ENCODE measurements at places on chromosomes 5 and 9.

DNA sequence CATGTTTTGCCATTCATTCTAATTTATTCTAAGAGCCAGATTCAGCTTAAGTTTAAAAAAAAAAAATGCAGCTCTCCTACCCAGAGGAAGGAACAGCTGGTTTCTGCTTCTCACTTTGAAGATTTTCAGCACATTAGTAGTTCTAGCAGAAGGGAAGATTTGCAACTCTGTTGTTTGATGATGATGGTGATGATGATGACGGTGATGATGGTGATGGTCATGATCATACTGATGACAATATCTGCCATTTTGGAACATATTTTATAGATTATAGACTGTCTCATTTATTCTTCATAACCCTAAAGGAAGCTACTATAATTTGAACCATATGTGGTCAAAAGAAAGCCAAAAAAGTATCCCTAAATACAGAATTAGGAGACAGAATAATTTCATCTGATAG, 7.9 kb upstream of the MED10 start:
- DNase-seq: no peak

GRCh38 chr5:130155345-130156011, 251.2 kb downstream of the CHSY3 start:
- no peak for DNase-seq

- no peak for DNase-seq
Measured at GRCh38 chr5:36156121-36156601, 4.2 kb downstream of the SKP2 start.

GRCh38 chr9:128629852-128630545, 26.6 kb downstream of the DYNC2I2 start:
- no peak for DNase-seq

GRCh38 chr9:90821697-90822096, 20.1 kb downstream of the SYK start:
- no peak for DNase-seq

GRCh38 chr5:79754865-79755555, 65.4 kb downstream of the CMYA5 start:
- DNase-seq: no peak

DNA sequence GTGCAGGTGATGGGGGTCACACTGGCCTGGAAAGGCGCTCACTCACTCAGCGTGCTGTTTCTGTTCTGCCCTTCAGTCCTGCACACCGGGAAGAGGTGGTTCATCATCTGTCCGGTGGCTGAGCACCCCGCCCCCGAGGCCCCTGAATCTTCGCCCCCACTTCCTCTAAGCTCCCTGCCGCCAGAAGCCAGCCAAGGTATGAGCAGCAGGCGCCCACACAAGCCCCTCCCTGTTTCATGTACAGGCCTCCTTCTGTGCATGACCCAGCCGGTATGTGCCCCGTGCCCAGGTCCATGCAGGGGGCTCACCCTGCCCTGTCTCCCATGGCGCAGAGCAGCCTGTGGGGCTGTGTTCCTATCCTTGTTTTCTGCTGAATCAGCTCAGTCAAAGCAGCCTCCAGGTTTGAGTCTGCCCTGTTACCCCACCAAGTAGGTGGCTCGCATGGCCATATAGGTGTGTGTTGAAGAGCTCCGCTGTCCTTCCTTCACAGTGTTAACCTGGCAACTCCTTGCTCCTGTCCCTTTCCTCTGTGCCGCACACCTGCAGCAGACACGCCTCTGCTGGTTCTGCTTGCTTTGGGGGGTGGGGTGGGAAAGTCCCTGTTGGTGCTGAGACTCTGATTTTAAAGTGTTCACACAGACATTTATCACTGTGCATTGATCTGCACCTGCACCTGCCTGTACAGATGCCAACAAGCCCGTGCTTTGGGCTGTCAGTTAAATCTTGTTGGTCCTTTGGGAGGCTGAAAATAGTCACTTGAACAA, 84.8 kb downstream of the WNK2 start:
- DNase-seq: no peak

GRCh38 chr9:38305582-38305981, 86.9 kb upstream of the ALDH1B1 start:
- no peak for DNase-seq

- no peak for DNase-seq
Measured at GRCh38 chr5:79055017-79055416, 14.5 kb downstream of the DMGDH start.

DNA sequence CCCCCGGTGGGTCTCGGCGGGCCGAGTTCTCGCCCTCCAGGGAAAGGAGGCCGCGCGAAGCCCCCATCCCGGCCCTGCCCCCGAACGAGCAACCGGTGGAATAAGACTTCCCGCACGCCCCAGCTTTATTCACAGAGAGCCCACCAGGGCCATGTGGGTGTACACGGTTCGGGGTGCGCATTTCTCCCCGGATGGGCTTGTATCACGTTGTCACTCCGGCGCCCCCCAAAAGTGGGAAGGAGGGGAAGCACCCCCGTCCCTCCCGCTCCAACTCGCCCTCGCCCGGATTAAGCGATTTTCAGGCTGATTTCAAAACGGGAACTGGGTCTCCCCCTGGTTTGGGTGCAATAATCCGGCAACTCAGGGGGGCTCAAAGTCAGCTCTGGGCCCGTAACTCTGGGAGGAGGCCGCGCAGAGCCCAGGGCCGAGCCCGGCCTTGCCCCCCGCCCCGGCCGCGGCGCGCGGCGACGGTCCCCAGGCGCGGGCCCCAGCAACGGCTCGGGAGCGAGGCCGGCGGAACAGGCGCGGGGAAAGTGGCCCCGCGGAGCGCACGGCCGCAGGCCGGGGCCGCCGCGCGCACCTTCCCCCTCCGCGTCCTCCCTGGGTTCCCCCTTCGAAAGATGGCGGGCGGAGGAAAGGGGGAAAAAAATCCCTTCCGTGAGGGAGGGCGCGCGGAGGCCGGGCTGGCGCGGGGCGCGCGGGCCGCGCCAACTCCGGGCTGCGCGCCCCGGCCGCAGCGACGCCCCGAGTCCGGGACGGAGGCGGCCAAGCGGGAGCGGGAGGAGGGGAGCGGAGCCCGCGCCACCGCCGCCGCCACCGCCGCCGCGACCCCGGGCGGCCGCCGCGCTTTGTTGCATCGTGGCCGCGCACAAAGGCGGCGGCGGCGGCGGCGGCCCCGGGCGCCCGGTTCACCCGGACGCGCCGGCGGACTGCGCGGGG, 644 bp downstream of the BRD3 start:
- no peak for DNase-seq

- DNase-seq: no peak
Measured at GRCh38 chr9:95188459-95188858, 129.1 kb downstream of the FANCC start.

DNA sequence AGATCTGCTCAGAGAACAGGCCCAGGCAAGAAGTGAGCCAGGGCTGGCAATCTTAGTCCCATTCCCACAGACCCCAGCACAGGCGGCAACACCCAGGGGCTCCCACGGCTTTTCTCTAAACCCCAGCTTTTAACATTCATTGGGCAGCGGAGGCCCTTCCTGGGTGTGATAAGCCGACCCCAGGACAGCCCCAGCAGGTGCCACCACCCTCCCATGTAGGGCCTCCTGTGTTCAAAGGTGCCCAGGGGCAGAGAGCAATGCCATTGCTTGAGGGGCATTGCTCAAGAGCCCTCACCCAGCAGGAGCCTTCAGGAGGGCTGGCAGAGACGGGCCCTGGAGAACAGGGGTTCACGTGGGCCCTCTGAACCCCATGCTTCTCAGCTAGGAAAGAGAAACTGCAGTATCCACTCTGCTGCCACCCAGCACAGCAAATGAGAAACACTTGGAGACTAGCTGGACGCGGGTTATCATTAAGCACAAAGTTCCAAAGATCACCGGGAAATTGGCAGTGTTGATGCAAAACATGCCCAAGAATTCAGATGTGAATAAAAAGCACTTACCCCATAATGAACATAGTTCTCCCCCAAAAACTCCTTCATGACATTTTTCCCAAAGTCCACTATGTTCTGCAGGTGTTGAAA, 13.9 kb downstream of the IPPK start:
- DNase-seq: no peak

DNA sequence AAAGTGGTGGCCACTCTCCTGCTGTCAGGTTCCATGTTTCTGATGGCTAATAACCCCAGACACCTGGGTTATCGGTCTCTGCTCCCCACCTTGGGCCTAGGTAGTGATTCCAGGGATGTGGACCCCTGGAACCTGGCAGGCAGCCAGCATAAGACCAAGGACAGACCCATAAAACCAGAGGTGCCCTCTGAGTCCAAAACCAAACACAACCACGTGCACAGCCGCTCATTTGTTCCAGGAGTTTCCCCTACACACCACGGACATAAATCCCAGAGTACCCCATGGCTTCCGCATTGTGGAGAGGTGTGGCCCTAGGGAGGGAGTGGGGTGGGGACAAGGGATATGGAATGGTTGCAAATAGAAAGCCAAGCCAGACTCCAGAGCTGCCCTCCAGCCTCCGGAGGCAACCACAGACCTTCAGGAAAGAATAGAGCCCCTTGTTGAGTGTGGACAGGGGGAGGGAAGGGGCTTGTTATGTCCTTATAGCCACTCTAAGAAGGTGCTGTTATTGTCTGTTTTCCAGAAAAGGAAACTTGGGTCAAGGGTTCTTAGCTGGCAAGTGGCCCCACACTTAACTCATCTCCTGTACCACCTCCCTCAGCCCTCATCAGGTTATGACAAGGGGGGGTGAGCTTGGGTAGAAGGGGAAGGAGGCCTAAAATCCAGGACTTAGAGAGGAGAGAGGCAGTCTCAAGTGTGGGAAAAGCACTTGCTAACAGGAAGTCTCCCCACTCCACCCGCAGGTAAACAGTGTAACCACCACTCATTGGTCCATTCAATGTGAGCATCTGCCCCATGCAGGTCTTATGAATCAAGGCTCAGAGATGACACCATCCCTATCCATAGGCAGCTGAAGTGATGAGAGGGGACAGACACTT, 23.6 kb upstream of the CYSTM1 start:
- no peak for DNase-seq

- no peak for DNase-seq
Measured at GRCh38 chr5:68628082-68628814, 412.7 kb downstream of the PIK3R1 start.

- peak; percentile 17 for DNase-seq
Measured at GRCh38 chr5:103375350-103375749, 116.8 kb downstream of the MACIR start.

- DNase-seq: no peak
Measured at GRCh38 chr9:127064335-127064734, 58.1 kb downstream of the ANGPTL2 start.

DNA sequence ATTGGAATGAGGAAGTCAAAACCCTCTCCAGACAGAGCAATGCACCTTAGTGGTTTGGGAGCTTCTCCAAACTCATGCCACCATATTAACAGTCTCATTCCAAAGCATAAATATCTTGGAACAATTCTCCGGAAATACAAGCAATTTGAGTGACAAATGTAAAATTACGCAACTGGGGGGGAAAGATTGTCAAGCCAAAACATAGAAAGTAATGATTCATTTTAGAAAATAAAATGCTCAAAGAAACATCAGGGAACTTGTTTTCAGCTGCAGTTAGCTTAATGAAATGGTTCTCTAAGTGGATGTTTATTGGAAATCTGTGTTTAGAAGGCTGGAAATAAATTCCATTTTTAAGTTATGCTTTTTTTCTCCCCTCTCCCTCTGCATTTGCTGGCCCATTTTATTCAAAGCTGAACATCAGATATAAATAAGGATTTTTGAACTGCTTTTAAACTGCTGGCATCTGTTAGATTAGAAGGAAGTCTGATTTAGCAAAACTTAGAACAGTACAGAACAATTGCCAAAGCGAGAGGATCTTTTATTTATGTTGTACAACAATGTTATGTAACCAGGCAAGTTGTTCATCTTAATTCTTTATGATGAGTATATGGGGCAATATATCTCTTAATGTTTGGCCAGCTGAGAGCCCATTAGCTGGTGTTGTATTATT, 551.9 kb downstream of the PRELID2 start:
- DNase-seq: no peak

DNA sequence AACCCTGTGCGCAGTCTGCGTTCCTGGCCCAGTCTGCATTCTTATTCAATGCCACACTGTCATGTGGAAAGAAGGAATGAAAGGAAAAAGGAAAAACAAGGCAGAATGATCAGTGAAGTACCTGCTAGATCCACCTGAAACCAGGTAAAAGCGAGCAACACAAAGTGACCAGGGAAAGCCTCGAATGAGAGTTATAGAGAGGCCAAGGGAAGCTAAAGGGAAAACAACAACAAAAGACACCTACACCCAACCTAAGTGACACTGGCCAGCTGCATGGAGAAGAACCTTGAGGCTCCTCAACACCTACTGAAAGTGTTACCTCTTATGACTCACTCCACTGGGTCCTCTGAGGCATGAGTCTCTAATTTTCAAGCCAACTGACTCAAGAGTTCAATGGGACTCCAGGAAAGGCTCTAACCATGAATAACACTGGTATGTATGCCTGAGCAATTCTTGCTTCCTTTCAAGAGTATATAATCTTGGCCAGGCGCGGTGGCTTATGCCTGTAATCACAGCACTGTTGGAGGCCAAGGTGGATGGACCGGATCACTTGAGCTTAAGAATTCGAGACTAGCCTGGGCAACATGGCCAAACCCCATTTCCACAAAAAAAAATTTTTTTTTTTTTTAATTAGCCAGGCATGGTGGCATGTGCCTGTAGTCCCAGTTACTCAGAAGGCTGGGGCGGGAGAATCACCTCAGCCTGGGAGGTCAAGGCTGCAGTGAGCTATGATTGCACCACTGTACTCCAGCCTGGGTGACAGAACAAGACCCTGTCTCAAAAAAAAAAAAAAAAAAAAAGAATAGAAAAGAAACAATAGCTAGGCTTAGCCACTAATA, 29.0 kb downstream of the MTMR12 start:
- DNase-seq: no peak

All from AG09309 (cell line).